ENCODE measurements at places on chromosomes 5 and 9.

GRCh38 chr9:112863746-112864145, 26.9 kb downstream of the SLC46A2 start:
- no peak overlapping the region for H3K4me3 ChIP-seq
- H3K36me3 ChIP-seq, result peaks cover 12% of the 10 kb centered on the region
- H3K27me3 ChIP-seq, result no peaks in the 10 kb centered on the region
- H3K4me1 ChIP-seq, result peaks cover 14% of the 10 kb centered on the region

- no peak overlapping the region for H3K27ac ChIP-seq
- H3K36me3 ChIP-seq, result peaks cover 3% of the 10 kb centered on the region
- peaks cover 2% of the 10 kb centered on the region for H3K4me1 ChIP-seq
- no peak overlapping the region for H3K4me3 ChIP-seq
These were observed 9.8 kb upstream of the ADRA1B start for GRCh38 chr5:159906463-159906862.

DNA sequence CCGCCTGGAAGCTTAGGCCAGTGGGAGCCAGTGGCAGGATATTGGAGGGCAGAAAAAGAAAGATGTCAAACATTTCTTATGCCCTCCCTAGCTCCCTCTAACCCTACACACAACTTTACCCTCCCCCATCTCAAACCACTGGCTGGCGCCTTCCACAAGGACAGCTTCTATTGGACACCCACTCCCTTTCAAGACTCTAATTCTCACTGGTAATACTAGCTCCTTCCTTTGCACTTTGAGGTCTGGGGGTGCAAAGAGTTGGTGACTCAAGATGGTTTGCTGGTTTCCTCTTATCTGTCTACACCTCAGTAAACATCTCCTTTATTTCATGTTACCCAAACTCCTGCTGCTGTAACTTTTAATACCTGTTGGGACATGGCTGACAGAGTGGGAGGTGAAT, 11.6 kb upstream of the ITGA1 start:
- peaks cover 21% of the 10 kb centered on the region for H3K4me1 ChIP-seq
- H3K36me3 ChIP-seq, result no peaks in the 10 kb centered on the region
- no peak for DNase-seq
- H3K27me3 ChIP-seq, result no peaks in the 10 kb centered on the region

DNA sequence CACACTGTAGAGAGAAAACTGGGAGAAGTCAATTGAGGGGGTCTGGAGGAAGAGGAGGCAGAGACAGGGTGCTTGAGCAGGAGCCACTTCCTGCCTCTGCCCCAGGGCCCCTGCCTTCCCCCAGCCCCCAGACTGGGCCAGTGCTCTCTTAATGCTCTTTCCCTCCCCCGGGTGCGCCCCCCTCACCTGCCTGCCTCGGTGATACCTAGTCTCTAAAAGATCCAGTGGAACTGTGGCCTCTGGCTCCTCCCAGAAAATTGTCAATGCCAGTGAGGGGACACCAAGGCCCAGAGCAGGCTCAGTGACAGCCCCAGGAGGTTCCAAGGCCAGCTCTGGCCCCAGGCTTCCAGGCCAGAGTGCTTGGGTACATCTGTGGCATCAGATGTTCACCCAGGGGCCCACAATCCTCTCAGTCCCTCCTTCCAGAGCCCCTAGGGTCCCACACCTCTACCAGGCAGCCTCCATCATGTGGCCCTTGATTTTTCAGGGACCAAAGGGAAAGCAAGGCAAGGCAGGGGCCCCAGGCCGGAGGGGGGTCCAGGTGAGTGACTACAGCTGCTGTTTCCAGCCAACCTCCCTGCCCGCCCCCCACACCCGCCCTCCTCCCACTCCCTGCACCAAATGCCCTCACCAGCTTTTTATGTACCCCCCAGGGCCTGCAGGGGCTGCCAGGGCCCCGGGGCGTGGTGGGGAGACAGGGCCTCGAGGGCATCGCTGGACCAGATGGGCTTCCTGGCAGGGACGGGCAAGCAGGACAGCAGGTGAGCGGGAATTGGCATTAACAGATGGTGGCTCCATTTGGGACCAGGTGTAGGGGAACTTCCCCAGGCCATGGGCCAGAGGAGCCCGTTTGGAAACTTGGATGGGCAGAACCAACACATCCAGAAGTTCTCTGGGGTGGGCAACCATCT, 33.1 kb upstream of the ORM1 start:
- H3K27ac ChIP-seq, result no peak overlapping the region
- no peak for DNase-seq
- H3K36me3 ChIP-seq, result peaks cover 6% of the 10 kb centered on the region
- peaks cover 4% of the 10 kb centered on the region for H3K4me1 ChIP-seq
- no peak overlapping the region for H3K4me3 ChIP-seq
